ENCODE measurements at places on chromosomes 1 and 21.

DNA sequence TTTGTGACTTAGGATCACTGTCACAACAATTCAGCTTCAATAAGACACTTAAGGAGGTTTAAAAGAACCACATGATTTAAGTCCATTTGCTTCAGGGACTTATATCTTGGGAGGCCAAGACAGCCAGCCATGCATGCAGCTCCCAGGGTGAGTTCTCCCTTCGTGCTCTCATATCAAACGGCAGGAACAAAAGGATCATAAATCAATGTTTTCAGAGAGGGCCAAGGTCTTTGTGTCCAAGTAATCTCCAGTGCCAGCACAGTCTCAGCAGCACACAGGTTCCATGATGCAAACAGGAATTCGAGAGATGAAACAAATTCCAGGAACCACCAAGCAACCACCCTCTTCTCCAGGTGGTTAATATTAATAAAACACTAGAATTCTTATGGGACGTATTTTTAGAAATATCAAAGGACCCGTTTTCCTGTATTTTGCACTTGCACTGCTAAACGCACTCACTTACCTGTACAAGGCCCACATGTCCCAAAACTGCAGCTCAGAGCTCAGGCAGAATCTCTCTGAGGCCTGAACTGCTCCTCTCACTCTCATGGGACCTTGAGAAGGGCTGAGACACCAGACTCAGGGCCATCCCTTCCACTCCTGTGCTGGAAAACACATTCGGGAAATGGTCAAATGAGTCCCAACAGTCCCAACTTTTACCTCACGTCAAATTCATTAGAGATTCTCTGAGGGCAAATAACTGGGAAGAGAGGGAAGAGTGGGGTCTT is 100.0 kb upstream of the RAB4A start:
- DNase-seq, result no peak

GRCh38 chr1:182702826-182703524 is 18.6 kb upstream of the RGS8 start:
- DNase-seq, result no peak

GRCh38 chr1:8813016-8813763 is 4.2 kb downstream of the RERE start:
- DNase-seq, result no peak

- no peak for DNase-seq
Observed at GRCh38 chr21:15190837-15191236, 126.0 kb upstream of the NRIP1 start.

GRCh38 chr1:223611936-223612335 is 53.6 kb downstream of the CAPN8 start:
- DNase-seq, result no peak

DNA sequence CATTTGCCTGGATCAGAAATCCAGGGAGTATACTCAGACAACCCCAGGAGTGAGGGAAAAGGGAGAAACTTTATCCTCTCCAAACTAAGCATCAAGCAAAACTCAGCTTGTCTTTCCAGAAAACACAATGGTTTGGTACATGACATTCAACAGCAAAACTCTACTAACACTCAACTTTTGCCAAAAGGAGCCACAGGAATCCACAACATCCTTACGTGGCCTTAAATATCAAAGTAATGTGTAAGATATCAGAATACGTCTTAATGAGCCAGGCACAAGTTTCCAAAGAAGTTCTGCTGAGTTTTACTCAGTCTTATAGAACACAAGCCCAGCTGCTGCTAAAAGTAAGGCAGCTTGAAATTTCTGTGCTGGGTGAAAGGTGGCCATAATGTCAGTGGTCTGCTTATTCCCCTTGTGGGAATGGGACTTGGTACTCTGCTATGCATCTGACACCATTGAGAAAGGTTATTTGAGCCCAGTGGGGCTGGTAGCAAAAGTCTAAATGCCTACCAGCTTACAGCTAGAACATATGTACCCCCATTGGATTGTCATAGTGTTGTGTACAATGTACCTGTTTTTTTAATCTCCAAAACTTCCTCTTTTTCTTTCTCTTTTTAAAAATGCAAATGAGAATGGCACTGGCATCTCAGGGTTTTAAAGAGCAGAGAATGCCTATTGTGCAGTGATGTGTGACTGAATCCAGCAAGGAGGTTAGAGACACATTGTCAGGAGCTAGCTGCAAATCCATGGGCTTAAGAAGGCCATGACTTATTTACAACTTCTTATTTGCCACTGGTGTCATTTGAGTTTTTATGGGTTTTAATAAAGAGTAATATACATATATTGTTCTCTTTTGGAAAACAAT is 62.0 kb upstream of the ST6GALNAC3 start:
- no peak for DNase-seq

- DNase-seq, result no peak
Observed at GRCh38 chr1:219749370-219749769, 136.5 kb upstream of the ZC3H11B start.

DNA sequence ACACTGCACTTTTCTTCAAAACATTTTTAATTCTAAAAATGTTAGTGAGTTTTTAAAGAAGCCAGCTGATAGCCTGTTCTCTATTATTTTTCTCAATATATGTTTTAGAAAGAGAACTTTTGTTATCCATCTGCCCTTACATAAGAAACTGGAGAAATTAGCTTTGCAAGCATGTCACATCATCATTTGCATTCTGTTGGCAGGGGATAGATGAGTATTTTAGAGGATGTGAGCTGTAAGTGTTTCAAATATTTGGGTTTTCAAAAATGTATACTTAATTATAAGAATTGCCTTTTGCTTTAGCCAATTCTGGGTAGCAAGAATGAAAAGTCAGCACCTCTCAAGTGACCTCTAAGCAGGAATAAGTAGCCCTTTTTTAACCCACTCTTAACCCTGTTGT is 7.4 kb downstream of the NFIA start:
- DNase-seq, result no peak

DNA sequence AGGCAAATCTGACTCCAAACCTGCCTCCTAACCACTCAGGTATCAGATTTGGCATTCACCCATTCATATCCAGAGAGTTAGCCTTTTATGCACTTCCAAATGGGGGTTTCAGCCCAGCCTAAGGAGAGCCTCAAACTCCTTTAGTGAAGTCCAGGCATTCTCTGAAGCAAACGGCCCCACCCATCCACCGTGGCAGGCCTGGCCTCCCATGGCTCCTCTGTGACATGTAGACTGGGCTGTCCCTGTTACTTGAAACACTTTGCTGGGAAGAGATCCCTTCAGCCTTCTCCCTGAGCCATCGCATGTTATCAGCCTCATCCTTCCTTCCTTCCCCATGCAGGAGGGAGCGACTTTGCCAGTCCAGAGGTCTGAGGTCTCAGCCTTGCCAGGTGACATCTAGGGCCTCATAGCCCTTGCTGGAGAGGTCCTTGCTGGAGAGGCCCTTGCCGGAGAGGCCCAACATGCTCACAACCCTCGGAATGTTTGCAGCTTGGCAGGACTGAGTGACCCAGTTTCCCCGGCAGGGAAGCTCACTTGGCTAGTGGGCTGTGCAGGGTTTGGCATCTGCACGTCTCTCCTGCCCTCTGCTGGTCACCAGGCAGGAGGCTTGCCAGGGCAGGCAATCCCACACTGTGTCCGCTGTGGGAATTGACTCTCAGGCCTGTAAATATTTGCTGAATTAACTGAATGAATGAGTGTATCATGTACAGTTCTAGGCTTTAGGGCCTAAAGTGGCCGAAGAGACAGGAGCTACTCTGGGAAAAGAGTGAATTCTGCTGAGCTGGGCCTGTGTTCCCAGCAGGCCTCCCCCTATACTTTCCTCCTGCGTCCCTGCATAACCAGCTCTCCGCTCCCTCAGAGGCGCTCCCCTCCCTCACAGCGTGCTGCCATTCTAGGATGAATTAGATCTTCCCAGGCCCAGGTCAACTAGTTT is 26.7 kb upstream of the RBM15 start:
- peak; percentile 16 for DNase-seq
